K562 (cell line): ENCODE measurements at places on chromosomes 1 and 21.

DNA sequence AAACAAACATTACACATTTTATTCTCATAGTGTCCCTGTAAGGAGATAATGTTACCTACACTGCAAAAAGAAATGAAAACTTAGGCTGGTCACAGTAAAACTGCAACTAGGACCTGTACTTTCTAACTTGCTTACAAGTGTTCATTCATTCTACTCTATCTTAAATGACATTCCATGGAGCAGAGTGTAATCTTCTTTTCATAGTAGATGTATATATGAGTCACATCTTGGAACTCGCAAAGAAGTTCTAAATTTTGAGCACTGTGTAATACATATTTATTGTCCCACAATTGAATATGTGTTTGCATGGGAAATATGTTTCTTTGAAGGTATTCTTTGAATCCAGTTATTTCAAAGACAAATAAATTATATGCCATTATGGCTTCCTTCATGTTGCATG is 1258.5 kb upstream of the ADGRL2 start:
- DNase-seq, result no peak

GRCh38 chr1:246000638-246001015 is 506.5 kb downstream of the SMYD3 start:
- DNase-seq, result no peak

DNA sequence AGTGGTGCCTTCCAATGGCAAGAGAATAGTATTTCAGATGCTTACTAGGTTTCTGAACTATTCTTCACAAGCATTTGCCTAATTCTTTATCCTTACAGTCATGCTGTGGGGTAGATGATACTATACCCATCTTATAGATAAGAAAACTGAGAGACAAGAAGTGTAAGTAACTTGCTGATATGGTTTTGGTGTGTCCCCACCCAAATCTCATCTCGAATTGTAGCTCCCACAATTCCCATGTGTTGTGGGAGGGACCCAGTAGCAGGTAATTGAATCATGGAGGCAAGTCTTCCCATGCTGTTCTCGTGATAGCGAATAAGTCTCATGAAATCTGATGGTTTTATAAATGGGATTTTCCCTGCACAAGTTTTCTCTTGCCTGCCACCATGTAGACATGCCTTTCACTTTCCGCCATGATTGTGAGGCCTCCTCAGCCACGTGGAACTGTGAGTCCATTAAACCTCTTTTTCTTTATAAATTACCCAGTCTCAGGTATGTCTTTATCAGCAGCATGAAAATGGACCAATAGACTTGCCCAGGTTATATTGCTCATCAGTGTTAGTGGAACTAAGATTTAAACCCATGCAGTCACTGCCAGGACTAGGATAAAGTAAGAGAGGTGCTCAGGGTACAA is 298.7 kb downstream of the GRIK1 start:
- DNase-seq, result no peak

DNA sequence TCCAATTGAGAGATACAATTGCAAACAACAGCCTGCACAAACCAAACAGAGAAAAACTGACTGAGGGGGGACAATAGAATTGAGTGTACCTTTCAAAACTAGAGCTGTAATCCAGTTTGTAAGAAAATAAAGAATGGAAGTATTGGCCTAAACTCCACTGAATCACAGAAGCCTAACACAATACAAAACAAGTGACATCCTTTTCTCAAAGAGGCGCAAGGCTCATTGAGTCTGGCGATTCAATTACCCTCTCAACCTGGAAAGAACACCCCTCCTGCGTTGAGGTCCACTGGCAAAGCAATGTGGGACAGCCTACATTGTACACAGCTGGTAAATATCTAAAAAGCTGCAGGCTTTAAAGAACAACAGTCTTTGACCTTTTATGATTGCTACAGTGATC is 182.6 kb downstream of the DPYD start:
- DNase-seq, result no peak

DNA sequence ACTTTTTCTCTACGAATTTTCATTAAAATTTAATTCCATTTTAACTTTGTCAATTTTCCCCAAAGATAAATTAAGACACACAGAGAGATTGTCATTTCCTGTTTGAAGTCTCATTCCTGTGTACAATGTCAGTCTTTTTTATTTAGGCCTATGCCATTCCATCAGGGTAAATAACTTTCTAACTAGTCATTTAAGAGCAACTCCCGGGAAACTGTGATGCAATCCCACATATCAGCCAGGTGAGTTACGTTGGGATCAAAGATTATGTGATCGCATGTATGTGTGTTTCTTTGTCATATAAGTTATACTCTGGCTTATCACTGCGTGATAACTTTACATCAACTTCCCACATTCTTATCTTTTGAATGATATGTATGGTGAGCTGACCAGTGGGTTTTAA is 86.1 kb upstream of the S1PR1 start:
- DNase-seq, result no peak

- DNase-seq, result no peak
Measured at GRCh38 chr1:36782785-36783184, 251.5 kb downstream of the GRIK3 start.

GRCh38 chr1:22889213-22889827 is 83.3 kb downstream of the LACTBL1 start:
- DNase-seq, result peak; percentile 39

- no peak for DNase-seq
Measured at GRCh38 chr1:9145714-9146113, 16.8 kb upstream of the GPR157 start.

GRCh38 chr1:60886793-60887331 is 195.5 kb upstream of the NFIA start:
- peak; percentile 72 for DNase-seq

DNA sequence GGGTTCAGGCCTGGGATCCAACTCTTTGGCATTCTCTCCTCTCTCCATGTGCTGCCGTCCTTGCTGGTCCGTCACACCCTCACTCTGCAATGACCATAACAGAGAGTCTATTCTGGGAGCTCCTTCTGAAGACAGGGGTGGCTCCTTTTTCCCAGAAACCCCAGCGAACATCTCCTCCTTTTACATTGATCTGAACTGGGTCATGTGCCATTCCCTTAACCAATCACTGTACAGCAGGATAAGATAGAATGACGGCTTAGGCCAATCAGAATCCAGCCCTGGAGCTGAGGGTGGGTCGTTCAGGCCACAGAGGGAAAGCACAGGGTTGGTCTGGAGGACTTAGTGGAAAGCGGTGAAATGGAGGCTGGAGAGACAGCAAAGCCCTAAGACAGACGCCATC is 740.1 kb downstream of the MATN1 start:
- DNase-seq, result no peak

- DNase-seq, result no peak
Measured at GRCh38 chr21:41418956-41419680, 6.9 kb upstream of the MX1 start.

DNA sequence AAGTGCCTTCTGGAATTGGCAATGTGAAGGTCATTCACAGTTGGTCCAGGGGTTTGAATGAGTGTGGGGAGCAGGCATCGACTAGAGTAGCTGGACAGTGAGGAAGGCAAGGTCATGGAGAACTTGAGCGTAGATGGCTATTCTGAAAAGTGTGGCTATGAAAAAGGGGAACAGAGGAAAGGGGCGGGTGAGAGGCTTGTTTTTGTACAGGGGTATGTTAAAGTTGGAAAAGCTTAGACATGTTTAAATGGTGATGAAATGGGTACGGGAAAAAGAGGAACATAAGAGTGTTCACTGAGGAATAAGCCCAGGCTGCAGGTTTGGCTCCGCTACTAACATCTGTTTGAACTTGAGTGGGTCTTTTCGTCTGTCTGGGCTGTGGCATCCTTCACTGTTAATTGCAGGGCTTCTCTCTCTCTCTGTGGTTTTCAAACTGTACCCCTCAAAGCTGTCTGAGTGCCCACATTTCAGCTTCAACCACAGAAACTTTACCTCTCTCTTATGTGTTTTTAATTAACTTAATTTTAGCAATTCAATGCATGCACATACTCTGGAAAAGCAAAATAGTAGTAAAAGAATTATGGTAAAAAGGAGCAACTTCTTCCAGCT is 70.8 kb upstream of the COA6 start:
- no peak for DNase-seq

DNA sequence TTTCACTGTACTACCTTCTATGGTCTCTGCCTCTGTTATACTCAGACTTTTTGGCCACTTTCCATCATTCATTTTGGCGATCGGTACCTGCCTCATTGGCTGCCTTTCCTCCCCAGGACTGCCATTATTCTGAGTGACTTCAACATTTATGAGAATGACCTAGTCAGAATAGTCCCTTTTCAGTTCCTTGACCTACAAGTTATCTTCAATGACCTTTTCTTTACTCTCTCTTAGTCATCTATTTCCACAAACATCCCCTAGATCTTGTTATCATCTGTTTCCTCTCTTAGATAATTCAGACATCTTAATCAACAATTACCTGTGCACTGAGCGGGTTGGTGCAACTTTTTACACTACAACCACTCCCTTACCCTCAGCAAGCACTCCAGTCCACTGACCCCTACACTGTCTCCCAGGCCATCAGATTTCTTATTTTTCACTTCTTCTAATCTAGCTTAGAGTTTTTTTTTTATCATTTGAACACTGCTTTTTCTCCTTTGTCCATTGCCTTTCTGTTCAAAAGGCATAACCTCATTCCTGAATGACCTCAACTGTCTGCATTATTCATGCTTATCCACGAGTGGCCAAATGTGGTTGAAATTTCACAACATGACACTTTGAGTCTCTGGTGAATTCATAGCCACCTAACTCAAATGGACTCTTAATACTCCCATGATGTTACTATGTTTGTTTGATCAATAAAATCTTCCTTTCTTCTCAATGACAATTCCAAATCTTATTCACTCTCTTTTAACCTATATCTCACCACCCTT is 112.7 kb downstream of the HMCN1 start:
- no peak for DNase-seq
